Choroid plexus epithelial cell (primary cell): ENCODE measurements at places on chromosomes 11 and 22.

GRCh38 chr11:14370496-14370895, 11.5 kb upstream of the RRAS2 start:
- DNase-seq, result no peak

DNA sequence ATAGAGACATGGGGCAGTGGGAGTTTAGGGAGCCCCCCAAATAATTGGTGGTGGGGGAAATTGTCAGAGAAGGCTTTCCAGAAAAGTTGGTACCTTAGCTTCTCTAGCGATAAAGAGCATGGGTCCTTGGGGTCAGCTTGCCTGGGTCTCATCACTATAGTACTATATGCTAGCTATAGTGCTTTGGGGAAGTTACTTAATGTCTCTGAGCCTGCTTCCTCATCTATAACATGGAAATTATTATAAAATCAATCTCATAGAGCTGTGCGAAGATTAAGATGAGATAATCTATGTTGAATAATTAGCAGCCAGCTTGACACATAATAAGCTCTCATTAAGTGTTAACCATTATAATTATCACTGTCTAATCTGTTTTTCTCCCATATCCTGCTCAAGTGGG, 41.2 kb downstream of the STIM1 start:
- DNase-seq, result no peak

- no peak for DNase-seq
Observed at GRCh38 chr22:44120314-44120704, 60.4 kb upstream of the PARVG start.

DNA sequence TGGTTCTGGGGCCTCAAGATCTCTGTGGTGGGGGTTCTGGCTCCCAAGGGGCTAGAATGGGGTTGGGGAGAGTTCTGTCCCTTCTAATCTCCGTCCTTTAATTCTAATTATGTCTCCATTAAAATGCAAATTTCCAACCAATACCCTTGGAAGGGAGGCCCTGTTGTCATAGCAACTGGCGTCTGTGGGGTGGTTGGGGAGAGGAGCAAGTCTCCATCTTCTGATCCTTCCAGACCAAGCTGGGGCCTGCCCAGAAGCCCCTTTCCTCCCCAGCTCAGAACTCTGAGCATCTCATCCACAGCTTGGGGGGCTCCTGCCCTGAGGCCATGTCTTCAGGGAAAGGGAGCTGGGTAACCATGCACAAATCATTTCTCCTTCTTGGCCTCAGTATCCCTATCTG, 5.4 kb upstream of the RPS19BP1 start:
- no peak for DNase-seq

GRCh38 chr11:102436561-102436960, 16.0 kb downstream of the TMEM123 start:
- no peak for DNase-seq

- DNase-seq, result peak; percentile 83
Observed at GRCh38 chr11:7600205-7600775, 73.0 kb downstream of the CYB5R2 start.

- DNase-seq, result no peak
Observed at GRCh38 chr11:130209128-130209932, 49.7 kb downstream of the ST14 start.

GRCh38 chr22:19902245-19902715, 39.3 kb upstream of the COMT start:
- DNase-seq, result no peak

DNA sequence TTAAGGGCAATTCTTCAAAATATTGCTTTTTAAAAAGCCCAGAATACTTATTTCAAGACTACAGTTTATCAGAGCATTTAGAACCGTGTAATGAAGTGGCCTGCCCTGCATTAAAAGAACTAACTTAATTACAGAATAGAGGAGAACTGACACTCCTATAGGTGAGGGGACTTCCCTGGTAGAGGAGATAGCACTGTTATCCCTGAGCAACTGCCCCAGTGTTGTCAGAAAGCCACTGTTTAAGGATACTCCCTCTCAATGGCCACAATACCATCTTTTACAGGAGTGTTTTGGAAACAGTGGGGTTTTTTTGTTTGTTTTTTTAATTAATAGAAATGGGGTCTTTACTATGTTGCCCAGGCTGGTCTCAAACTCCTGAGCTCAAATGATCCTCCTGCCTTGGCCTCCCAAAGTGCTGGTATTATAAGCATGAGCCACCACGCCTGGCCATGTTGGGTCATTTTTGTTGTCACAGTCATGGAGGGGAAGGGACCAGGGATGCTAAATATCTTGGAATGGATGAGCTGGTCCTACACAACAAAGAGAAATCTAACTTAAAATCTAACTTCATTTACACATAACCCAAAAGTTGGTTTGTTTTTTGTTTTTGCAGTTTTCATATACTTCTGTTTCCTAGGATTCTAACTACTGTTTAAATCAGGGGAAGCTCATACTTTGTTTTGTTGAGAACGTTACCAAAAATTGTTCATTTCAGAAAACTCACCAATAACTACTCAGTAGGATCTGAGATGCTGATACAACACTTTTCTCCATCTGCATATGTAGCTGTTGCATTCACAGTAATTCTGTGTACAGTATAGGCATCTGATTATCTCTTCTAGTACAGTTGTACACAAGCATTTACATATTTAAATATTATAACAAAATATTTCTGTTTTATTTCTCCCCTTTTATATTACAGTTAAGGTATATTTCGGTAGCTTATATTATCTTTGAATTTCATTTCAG, 8.1 kb downstream of the RPL27A start:
- DNase-seq, result no peak

GRCh38 chr22:48098921-48099245, 1336.4 kb downstream of the TBC1D22A start:
- no peak for DNase-seq

GRCh38 chr22:48613566-48614200, 1214.0 kb downstream of the BRD1 start:
- DNase-seq, result no peak

DNA sequence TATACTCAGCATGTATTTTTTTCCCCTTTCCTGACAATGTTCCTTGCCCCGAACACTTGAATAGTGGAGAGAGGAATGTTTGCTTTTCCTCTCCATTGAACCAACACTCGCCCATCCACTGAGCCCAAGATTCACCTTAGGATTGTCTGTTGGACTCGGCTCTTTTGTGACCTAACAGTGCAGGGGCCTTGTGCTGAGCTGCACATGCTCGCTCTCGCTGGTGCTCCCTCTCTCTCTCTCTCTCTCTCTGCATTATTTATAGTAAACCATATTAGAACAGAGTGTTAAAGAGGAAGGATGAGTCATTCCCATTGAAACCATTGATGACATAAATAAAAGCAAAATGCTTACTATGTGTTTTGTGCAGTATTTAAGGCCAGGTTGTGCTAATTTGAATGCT, 20.7 kb downstream of the ZBTB16 start:
- DNase-seq, result peak; percentile 84

- DNase-seq, result no peak
Observed at GRCh38 chr11:32451808-32452207, 16.5 kb upstream of the WT1 start.

DNA sequence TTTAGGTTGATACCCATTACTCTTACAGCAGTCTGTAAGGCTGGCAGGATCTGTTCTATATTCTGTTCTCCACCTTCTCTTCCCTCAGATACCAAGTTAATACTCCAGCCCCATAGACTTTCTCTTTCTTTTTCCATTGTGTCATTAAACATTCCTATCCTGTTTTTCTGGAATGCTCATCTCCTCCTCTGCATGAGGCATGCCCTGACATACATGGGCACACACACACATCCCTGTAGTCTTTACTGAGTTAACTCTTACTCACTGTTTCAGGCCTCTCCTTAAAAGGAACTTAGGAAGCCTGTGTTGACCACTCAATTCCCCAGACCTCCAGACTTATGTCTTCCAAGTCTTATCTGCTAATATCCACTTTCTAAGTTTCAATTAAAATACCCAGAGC, 476.8 kb downstream of the METTL15 start:
- DNase-seq, result no peak

DNA sequence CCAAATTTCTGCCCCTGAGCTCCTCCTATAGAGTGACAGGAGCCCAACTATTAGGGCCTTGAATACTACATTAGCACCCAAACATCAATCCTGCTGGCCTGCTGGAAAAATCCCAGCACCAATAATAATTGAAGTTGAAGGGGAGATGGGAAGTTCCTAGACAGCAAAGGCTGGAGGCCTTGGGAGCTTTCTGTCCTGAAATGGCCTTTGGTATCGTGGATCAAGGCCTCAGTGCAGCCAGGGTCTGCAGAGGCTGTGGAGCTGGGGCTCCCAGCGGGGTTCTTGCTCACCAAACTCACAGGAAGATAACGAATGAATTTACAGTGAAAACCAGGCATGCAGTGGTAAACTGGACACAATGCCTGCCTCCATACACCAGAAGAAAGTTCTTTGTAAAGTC, 9.2 kb upstream of the MICALL1 start:
- no peak for DNase-seq

GRCh38 chr11:7646866-7647265, 26.4 kb downstream of the CYB5R2 start:
- no peak for DNase-seq

GRCh38 chr11:85665733-85666132, 804 bp upstream of the CREBZF start:
- no peak for DNase-seq

DNA sequence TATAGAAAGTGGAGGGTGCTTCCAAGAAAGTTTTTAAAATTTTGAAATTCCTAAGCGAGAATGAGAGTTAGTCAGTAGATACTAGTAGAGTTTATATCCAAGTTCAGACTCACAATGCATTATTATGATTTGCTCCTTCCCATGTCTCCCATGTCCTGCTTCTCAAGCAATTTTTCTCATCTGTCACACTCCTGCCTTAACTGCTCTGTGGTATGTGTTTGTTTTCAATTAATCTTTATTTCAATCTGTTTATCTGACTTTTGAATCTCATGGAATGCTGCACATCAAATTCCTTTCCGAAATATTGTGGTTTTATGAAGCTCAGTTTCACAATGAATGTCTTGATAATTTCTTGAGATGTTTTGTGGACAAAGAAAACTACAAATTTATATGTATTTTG, 18.1 kb downstream of the THY1 start:
- no peak for DNase-seq

DNA sequence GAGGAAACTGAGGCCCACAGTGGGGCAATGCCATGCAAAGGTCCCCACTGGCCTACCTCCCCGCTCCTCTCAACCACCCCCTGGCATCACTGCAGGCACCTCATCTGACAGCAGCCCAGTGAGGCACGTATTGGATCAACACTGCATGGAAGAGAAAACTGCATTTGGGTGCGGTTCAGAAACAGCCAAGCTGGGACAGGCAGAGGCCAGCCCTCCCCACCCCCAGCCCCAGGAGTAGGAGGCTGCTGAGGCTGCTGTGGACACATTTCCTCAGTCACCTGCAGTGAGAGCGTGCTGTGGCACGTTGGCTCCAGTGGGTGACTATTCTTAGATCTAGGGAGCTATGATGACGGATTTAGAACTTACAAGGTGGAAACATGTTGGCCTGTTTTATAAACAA, 63.7 kb downstream of the KCNC1 start:
- DNase-seq, result no peak

DNA sequence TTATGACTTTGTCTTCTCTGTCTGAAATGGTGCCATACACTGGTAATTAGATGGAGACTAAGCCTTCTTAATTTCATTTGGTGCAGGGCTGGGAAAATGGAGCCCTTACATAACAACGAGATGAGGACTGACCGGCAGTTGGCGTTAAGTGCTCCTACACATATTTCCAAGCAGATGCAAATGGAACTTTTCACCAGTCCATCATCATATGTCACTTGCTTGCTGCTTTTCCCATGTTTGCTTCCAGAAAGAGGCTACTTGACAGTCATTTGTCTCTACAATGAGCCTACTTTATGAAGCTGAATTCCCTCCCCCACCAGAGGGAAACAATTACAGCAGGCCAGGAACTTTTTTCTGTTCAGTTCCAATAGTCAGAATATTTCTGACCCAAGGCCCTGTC, 32.6 kb downstream of the SVIP start:
- DNase-seq, result no peak

- DNase-seq, result peak; percentile 68
Observed at GRCh38 chr11:110085255-110085838, 7.8 kb upstream of the ZC3H12C start.

- peak; percentile 50 for DNase-seq
Observed at GRCh38 chr11:119774172-119774763, 45.3 kb upstream of the NECTIN1 start.
